Activated T-cell treated with anti-CD3 and anti-CD28 coated beads for 24 hours (primary cell): ENCODE measurements at places on chromosomes 2 and 18.

GRCh38 chr2:237483018-237483731, 3.9 kb upstream of the MLPH start:
- DNase-seq, result no peak

DNA sequence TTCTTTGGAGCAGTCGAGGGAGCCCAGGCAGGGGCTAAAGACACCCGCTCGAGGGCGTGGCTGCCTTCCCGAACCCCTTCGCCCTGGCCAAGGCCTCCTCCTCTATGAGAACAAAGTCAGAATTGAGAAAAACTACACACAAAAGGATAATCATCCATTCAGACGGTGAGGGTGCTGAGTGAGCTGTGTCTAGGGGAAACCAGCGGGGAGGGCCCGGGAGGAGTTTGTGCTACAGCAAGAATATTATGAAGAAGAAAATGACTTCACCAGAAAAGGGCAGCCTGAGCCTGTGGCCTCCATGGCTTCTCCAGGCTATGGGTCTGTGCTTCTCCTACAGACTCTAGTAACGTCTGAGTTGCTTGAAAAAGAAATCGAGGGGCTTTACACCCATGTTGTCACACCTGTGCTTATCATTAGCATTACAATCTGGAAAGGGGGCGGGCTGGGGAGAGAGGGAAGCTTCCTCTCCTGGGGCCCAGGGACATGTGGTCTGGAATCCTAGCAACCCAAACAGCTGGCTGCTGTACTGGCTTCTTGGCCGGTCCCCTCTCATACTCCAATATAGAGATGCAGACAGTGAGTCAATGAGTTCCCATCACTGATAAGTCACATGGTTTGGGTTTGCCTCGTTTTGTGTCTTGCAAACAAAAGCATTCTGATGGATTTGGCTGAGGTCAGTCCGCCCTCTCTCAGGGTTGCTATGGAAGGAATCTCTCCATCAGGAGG, 52.0 kb upstream of the ARL4C start:
- no peak for DNase-seq

GRCh38 chr2:211860224-211860623, 678.4 kb downstream of the ERBB4 start:
- DNase-seq, result no peak

GRCh38 chr2:144514616-144515091, 5.3 kb downstream of the ZEB2 start:
- no peak for DNase-seq

DNA sequence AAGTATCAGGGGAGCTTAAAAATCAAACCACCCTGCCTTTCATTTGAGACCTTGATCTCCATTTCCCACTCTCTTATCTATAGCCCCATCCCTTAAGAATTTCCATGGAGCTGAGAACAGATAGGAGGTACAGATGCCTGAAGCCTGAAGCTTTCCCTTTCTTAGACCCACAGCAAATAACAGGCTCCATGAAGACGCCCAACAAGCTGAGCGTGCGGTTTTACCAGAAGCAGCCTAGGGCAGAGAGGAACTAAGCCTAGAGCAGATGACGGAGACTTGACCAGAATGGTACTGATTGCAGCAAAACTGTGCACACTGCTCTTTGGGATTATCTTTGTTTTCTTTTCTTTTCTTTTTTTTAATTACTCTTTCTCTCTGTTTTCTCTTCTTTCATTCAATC, 1.7 kb upstream of the ERBB4 start:
- no peak for DNase-seq

DNA sequence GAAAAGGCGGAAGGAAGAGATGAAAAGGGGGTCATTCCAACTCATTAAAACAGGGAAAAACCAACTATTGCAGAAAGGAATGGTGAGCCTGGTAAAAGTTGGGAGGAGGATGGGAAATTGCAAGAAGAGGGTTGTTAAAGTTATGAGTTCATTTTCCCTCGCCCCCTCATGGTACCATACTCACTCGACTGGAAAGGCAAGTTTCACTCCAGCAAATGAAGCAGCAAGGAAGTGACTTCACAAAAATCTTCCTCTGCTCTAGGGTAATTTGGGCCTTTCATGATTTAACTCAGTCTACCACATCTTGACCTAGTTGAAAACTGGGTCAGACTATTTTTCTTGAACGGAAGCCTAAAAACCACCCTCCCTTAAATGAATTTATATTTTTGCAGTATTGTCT, 22.8 kb upstream of the DAW1 start:
- no peak for DNase-seq

- no peak for DNase-seq
These were observed 131.7 kb upstream of the CTAGE1 start for GRCh38 chr18:22549260-22549937.

DNA sequence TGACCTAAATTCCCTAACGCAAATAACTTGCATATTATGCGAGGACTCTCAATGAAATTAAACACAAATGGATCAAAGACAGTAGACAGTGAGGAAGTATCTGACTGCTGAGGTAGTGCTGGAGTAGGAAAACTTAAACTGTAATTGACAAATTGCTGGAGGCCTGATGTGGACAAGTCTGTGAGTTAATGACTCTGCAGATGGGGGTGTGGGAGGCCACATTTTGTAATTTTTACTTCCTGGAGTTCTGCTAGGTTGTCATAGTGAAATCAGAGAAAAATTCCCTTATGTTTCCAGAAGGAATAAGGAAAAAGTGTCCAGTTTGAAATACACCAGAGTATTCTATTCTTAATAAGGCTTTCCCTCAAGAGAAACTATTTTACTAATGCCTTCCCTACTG, 333.0 kb upstream of the CNTNAP5 start:
- no peak for DNase-seq

GRCh38 chr2:67649331-67650261, 252.5 kb downstream of the ETAA1 start:
- DNase-seq, result no peak

DNA sequence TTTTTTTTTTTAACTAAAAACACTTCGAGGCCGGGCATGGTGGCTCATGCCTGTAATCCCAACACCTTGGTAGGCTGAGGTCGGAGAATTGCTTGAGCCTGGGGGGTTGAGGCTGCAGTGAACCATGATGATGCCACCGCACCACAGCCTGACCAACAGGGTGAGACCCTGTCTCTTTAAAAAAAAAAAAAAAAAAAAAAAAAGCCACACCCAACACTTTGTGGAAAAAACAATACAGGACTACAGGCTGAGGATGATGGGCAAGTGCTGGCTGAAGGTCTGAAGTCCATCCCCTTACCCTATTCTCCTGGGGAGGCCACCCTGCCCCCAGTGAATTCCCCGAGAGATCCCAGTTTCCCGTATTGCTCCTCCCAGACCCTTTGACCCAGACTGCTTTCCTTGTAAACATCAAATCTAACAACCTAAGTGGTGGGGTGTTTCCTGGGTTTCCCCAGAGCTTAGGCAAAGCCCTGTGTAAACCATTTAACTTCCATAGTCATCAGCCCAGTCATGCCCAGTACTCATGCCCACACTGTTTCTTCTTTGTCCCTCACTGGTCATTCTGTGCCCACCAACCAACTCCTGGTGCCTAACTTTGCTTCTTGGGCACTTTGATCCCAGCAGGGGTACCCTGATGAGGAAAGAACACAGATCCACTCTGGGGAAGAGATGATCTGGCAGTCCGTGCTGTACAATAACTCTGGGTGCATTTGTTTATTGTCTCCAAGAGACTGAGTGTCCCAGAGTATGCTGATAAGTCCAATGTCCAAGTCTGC, 5.8 kb upstream of the TMEM37 start:
- DNase-seq, result no peak

- DNase-seq, result no peak
These were observed 125.8 kb downstream of the THSD7B start for GRCh38 chr2:136891100-136891499.
